Effector memory CD8-positive, alpha-beta T cell (primary cell): ENCODE measurements at places on chromosomes 6 and 20.

DNA sequence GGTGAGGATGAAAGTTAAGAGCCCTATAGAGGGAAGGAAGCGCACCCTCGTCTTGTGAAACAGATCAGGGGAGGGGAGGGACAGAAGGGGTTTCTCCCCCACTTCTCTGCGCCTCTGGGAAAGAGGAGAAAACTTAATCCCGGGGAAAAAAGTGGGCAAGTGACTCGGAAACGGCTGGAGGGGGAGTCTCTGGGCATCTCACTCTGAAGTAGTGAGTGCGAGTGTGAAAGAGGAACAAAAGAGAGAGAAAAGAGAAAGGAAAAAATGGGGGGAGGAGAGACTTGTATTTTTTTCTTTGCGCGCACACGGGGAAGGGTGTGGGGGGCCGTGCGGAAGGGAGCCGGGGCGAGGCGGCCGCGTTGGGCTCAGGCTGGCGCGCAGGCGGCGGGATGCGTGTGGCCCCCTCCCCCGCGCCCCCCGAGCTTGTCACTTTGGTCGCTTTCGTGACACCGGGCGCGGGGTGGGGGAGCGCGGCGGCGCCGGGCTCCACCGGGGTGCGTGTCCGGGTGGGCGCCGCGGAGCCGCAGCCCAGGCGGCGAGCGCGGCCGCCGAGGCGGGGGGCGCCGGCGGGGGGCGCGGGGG is 454 bp downstream of the L3MBTL3 start:
- DNase-seq = no peak

- no peak for DNase-seq
These were observed 4.5 kb downstream of the ACSS1 start for GRCh38 chr20:25053255-25054031.

GRCh38 chr6:130602151-130602770 is 224.9 kb upstream of the SMLR1 start:
- no peak for DNase-seq

GRCh38 chr20:51020657-51021056 is 2.2 kb downstream of the KCNG1 start:
- DNase-seq = no peak

- DNase-seq = no peak
These were observed 260.0 kb downstream of the ERMARD start for GRCh38 chr6:170011204-170012036.

DNA sequence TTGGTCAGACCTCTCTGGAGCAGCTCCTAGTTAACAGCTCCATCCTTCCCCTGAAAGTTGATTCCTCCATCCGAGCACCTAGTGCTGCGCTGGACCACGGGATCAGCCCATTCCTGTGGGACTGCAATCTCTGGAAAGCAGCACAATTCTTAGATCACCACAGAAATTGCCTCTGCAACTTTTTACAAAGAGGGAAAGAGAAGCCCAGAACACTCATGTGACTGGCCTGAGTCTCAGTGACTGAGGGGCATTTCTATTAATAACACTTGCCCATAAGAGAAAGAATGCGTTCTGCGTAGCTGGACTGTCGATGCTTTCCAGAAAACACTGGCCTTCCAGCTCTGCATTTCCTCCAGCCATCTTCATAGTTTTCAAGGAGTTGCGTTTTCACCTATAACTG is 18.3 kb downstream of the MPC1 start:
- DNase-seq = no peak

DNA sequence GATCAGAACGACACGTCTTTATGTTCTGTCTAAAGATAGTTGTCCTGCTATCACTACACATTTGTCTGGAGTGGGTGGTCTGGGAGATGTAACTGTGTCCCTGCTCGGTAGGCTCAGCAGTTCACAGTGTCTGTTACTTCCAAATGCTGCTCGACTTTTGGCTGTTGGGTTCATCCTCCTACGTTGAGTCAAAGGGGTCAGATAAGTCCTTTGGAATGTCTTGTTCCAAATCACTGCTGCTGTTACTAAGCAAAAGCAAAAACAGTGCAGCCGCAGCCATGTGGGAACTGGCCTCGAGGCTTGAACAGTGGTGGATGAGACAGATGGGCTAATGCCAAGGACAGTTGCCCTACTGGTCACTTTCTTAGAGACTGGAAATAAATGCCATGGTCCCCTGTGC is 272.2 kb upstream of the MAP3K7 start:
- no peak for DNase-seq

GRCh38 chr6:10685092-10685915 is 9.1 kb downstream of the C6orf52 start:
- DNase-seq = no peak

DNA sequence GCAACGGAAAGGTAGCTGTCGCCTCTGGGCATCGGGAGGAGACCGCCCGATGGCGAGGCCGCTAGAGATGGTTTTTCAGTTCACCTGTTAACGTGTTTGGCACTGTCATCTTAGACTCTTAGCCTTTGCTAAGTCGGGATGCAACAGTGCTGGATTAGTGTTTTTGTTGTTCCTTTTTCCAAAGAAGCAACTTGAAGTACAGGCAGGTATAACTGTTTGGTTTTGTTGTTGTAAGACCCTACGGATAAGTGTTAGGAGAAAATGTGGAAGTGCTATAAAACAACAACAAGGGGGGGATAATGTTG is 723 bp downstream of the MANEA start:
- no peak for DNase-seq

DNA sequence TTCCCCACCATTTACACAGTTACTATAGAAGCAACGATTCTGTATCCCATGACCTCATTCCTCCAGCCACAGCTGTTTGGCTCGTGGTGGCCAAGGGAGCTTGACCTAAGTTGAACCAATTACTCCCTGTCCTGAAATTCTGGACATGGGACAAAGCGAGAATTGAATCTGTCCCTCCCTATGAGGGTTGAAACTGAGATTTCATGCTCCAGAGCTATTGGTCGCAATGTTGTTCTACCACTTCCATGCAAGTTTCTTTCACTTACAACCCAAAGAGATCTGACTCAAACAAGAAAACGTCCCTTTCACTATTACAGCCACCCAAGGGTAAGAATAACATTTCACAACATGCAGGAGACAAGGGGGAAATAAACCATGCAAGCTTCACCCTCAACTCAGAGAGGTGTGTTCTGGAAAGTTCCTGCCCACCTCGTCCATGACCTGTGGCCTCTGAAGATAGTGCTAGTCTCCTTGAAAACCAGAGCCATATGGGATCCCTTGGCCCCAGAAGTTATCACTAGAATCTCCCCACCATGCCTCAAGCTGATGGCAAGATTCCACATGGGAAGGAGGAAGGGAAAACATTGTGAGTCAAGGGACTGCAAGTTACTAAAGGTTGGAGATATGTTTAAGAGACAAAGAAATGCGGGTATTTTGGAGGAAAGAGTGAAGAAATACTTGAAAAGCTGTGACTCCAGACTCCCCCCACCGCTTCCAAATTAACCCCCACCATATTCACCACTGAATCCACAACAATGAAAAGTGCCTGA is 74.5 kb upstream of the SRSF6 start:
- DNase-seq = no peak

DNA sequence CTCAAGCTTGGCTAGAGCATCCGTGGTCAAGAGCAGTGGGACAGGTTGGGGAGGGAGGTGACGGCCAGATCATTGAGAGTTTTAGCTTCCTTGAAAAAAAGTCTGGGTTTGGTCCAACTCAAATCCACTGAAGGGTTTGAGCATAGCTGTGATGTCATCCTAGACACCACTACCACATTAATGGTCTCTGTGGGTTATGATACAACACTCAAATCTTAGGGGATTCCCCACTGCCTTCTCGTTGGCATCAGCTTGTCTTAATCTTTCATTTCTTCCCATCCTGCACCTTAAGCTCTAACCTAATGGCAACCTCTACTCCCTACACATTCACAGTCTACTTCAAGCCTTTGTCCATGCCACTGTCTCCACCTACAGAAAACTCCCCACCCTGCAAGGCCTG is 77.3 kb downstream of the BMP6 start:
- DNase-seq = no peak

DNA sequence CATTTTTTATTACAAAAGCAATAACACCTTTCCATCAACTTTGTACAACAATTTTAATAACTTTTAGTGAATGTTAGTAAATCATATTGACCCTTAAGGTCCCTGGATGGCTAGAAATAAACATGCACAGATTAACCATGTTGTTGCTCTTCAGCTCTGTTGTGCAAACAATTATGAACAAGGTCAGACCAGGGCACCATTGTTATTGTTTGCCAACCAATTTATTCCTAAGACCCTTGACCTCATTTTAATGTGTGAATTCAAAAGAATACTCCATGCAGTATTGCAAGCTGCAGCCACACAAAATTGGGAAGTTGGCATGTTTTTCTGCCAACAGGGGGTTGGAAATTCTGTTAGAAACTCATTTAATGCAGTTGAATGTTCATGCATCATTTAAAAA is 426.6 kb upstream of the MAP3K7 start:
- no peak for DNase-seq

GRCh38 chr6:95648636-95649035 is 71.3 kb downstream of the MANEA start:
- DNase-seq = no peak

GRCh38 chr20:3812259-3812681 is 8.1 kb upstream of the AP5S1 start:
- DNase-seq = no peak

DNA sequence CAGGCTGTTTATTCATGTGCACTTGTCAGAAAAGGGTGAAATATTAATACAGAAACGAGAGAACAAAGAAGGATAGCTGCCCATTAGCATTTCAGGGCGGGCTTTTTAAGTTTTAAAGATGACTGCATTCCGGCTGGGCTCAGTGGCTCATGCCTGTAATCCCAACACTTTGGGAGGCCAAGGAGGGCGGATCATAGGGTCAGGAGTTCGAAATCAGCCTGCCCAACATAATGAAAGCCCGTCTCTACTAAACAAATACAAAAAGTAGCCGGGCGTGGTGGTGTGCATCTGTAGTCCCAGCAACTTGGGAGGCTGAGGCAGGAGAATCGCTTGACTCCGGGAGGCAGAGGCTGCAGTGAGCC is 130.5 kb downstream of the HFE start:
- no peak for DNase-seq

- DNase-seq = no peak
These were observed 768 bp upstream of the FYN start for GRCh38 chr6:111874025-111874415.

- DNase-seq = peak; percentile 10
These were observed 160.1 kb upstream of the CITED2 start for GRCh38 chr6:139534472-139535115.

DNA sequence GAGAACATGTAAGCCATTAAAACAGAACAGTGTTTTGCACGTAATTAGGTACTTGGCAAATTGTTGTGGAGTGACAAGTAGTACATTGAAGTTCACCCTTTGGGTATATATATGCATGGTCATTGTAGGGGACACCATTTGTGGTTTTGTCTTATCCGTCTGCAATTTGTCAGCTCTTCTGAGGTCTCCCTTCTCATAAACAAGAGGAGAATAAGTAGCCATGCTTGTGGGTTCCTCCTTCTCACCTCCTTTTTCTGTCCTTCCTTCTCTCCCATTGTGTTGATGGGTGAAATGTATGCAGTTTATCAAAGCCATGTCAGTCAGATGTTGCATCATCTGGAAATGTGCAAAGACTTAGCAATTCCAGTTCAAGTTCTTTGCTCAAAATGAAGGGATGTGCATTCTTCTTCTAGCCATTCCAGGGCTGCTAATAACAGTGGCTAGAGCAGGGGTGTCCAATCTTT is 70.9 kb downstream of the QKI start:
- no peak for DNase-seq

DNA sequence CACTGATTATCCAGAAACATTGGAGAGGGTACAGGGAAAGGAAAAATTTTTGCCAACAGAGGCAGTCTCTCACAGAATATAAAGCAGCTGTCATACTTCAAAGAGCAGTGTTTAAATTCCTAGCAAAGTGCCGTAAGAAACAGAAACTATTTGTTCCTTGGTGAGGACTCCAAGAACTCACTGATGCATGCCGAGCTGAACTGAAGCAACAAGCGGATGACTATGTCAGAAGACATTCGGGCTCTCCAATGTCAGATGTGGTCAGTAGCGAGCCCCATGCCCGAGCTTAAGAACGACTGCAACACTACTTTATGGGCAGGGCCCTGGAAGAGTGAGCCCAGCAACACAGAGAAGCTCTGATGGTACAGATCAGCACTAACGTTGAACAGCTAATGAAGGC is 54.7 kb downstream of the OR2B6 start:
- no peak for DNase-seq

DNA sequence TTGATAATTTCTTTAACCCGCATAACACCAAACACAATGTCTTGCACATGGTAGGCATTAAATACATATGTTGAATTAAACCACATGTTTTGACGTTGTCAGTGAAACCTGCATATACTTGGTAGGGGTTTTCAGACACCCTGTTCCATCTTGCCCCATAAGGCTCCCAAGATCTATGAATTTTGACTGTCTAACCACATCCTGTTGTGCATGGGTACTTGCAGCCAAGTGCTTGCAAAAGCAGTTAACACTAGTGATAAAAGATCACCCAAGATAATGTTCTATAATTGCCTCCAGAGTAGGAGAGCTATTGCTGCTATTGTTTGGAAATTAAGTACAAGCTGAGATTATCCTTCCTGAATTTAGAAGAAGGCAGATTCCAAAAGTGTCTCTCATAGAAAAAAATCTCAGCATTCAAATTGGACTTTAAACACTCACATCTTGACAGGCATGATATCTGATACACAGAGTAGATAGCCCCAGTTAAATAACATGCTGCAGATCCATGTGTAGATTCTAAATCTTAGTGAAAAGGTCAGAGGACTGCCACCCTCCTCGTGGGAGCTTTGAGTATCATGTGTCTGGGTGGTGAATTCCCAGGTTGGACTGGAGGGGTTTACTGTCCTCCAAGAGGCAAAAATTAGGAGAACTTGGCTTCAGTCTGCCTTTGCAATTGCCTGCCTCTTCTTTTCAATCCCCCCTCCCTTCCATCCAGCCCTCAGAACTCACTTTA is 25.8 kb upstream of the CCN6 start:
- DNase-seq = peak; percentile 40

GRCh38 chr6:166046226-166046625 is 121.4 kb downstream of the TBXT start:
- no peak for DNase-seq

DNA sequence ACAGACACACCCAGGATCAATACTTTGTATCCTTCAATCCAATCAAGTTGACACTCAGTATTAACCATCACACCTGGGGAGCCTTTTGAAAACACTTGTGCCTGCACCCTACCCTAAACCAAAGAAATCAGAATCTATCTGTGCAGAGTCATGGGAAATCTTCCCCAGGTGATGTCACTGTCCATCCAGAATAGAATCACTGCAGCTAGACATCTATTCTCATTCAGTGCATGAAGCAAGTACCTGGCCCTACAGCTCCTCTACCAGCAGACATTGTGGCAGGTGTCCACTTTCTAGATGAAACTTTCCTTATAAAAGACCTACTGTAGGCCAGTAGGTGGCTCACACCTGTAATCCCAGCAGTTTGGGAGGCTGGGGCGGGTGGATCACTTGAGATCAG is 262.4 kb upstream of the MARCKS start:
- no peak for DNase-seq

- DNase-seq = no peak
These were observed 147.6 kb upstream of the FAM83B start for GRCh38 chr6:54698974-54699373.

GRCh38 chr20:62267543-62267942 is 29.2 kb downstream of the OSBPL2 start:
- no peak for DNase-seq

- DNase-seq = no peak
These were observed 103.0 kb upstream of the FOXQ1 start for GRCh38 chr6:1208876-1209275.

GRCh38 chr6:116568821-116569755 is 2.2 kb upstream of the RWDD1 start:
- no peak for DNase-seq
